ENCODE measurements at places on chromosomes 13 and 19.

- no peak for DNase-seq
Measured at GRCh38 chr13:79477968-79478367, 3.0 kb upstream of the NDFIP2 start.

DNA sequence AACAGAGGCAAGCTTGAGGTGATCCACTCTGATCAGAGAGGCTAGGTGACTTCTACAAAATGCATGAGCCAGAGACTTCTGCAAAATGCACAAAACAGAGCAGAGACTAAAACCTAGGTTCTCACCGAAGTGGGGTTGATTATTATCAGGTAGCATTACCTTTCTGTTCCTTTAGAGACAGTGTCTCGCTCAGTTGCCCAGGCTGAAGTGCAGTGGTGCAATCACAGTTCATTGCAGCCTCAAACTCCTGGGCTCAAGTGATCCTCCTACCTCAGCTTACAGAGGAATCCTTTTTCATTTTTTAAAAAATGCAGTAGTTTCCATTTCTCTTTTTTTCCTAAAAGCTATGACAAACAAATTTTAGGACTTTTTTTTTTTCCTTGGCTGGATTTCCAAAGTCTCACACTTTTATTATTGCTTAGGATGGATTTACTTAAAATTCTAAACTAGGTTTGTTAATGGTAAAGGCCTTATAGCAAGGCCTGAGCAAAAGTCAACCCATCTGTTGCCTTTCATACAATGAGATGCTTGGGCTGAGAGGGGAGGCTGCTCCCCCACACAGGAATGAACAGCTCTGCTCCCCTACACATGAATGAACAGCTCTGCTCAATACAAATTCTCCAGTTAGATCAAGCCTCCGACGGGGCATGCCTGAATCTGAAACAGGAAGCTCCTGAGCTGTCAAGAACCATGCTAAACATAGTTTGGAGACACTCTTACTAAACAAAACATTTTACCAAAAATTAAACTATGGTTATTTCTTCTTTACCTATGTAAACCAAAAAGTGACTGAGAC, 18.8 kb upstream of the TNFRSF19 start:
- DNase-seq: no peak

GRCh38 chr13:20049558-20050473, 91.3 kb downstream of the ZMYM2 start:
- DNase-seq: no peak

- no peak for DNase-seq
Measured at GRCh38 chr19:12187625-12188024, 24.7 kb downstream of the ZNF136 start.

GRCh38 chr19:19304186-19304965, 15.9 kb downstream of the SUGP1 start:
- no peak for DNase-seq

- DNase-seq: no peak
Measured at GRCh38 chr19:35009424-35010415, 9.6 kb downstream of the GRAMD1A start.

GRCh38 chr19:850221-850978, 1.7 kb upstream of the ELANE start:
- DNase-seq: no peak

DNA sequence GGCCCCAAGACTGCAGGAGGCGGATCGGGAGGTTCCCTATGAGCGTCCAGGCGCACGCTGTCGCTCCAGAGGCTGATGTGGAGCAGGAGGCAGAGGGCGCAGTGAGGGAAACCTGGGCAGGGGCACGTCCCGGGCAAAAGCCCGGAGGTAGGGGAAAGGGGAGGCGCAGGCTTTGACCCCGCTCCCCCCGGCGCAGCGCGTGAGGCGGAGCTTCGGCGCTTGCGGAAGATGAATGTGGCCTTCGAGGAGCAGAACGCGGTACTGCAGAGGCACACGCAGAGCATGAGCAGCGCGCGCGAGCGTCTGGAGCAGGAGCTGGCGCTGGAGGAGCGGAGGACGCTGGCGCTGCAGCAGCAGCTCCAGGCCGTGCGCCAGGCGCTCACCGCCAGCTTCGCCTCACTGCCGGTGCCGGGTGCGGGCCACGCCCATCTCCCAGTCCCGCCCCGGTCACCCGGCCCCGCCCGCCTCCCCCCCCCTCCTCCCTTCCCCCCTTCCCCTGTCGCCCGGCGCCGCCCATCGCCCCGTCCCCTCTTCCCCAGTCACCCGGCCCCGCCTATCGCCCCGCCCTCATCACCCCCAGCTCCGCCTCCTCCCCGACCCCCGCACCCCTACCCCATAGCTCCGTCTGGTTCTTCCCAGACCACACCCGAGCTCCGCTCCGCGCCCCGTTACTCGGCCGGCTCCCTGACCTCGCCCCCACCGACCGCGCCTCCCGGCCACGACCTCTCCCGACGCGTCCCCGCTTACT, 4.1 kb downstream of the HMG20B start:
- DNase-seq: no peak

GRCh38 chr19:5484398-5485285, 29.4 kb downstream of the ZNRF4 start:
- DNase-seq: no peak

DNA sequence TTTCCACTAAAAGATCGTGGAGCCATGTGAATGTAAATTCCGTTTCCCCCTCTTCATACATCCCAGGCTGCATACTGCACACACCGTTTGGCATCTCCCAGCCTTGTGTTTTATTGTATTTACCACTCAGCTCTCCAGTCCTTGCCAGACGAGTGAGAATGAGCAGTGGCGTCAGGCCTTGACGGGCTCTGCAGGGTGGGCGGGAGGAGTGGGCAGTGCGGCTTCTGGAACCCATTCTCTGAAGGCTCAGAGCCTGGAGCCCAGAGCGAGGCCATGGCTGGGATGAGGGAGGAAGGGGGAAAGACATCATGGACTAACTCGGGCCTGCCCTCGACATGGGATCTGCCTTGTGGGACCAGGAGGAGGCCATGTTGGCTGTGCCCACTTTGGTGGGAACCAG, 25.1 kb downstream of the BICRA start:
- no peak for DNase-seq

DNA sequence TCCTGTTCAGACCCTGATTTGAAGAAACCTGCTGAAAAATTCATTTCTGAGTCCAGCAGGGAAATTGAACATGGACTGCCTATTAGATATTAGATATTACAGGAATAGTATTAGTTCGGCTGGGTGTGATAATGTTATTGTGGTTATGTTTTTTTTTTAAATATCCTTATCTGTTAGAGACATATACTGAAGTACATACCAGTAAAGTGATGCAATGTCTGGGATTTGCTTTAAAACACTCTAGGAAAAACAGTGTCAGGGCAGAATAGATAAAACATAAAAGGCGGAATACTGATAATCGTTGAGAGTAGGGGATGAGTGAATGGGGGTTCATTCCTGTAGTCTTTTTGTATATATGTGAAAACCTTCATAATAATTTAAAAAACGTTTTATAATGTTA, 28.7 kb upstream of the AMER2 start:
- DNase-seq: no peak

GRCh38 chr13:39530916-39531315, 72.1 kb downstream of the LHFPL6 start:
- no peak for DNase-seq

DNA sequence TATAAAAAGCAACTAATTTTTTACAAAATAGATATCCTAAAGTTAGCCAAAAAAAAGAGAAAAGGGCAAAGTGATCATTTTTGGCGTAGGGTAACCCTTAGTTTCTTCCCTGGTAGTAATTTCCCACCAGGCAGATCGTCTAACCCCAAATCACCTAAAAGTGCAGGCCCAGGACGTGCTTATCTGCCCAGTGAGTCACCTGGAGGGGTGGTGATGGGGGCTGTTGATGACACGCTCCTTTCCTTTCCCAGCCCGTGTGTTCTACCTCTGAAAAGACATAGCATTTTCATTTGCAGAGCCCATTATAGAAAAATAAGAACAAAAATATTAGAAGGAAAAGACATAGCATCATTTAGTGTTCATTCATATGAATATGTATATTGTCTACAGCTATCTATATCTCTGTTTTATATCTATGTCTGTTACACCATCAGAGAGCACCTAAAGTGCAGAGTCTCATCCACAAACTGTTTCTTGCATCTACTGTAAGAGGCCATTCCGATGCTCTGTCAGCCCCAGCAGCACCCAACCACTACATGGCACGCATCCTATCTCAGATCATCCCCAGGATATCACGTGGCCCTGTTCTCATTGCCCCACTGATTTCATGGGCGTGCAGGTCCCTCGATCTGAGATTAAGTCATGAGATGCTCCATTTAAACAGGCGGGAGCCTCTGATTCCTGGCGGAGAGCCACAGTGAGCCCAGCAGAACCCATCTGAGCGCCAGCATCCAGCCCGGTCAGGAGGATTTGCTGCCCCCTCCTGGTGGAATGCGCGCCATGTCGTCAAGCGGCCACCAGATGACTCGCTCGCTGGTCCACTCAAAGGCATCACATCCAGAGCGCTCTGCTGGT, 8.5 kb upstream of the LILRB3 start:
- peak; percentile 51 for DNase-seq

DNA sequence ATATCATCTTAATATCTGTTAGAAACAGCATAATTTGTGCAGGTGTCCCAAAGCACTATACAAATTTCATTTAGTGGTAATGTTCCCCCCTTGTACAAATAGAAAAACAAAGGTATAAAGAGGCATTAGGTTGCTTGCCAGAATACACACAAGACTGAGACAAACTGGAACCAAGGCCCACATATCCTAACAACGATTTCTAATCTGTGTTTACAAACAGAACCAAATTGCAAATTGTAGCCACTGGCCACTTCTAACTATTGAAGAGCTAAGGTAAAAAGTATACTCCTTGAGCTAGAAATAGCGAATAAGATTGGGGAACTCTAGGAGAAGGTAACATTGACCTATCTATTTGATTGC, 526.1 kb downstream of the KLF12 start:
- DNase-seq: no peak

DNA sequence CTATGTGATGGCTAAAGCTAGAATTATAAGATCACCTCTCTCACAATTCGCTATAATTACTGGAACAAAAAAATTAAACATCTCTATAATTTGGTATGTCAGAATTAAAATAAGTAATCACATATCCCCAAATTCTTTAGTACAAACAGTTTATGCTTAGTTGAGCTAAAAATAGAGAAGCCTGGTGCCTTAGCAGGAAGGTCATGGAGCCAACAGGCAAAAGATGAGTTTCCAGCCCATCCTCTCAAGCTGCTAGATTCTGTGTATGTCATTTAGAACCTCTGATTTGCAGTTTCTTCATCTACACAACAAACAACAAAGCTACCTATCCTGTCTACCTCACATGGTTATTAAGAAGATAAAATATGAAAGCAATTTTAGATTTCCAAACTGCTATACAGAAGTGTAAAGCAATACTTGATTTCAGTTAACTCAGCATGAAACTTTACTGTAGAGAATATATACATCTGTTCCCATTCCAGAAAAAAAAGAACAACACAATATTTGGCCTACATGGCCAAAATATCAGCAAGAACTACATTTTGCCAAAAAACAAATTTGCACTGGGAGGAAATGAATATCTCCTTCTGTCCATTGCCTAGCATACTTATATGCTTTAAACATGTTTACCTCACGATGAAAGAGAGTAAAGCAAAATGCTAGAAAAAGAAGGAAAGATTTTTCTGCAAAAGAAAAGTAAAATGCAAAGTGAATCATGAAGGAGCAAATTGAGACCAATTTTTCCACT, 294.0 kb upstream of the MIR17HG start:
- no peak for DNase-seq

DNA sequence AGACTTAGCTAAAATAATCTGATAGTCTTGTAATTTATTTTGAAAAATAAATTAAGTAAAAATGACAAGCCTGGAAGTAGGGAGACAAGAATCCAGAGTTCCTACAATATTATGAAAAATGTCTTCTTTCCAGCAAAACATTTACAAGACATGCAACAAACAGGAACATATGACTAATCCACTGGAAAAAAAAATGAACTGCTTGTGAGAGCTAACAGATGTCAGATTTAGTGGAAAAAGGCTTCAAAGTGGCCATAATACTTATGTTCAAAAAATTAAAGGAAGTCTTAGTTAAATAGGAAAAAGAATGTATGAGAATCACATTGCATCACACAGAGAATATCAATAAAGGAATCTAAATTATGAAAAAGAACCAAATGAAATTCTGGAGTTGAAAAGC, 2082.0 kb upstream of the PCDH20 start:
- DNase-seq: no peak

- DNase-seq: no peak
Measured at GRCh38 chr19:1285737-1286360, at the start of gene EFNA2. TSS of gene EFNA2 (plus strand) at chr19:1285873. CDS start at chr19:1286169, 296 bp downstream.

GRCh38 chr13:50998326-50998725, 88.7 kb downstream of the RNASEH2B start:
- no peak for DNase-seq

DNA sequence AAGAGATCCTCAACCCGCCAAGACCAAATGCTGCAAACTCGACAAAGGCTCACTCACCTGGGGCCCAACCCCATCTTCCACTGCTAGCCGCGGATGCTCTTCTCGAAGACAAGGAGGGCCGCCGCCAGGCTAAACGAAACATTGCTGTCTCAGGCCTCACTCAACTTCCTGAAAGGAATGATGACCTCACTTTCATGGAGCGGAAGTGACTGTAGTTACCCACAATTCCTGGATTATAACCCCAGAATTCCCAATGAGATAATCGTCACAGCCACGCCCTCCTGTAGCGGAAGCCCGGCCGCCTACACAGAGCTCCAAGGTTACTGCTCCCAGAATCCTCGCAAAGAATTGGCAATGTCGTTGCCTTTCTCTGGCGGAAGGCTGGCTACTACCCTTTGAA, 10.5 kb upstream of the ZNF112 start:
- DNase-seq: no peak

- no peak for DNase-seq
Measured at GRCh38 chr13:110047496-110047895, 259.5 kb downstream of the COL4A1 start.

GRCh38 chr13:90500569-90500968, 846.9 kb upstream of the MIR17HG start:
- no peak for DNase-seq

GRCh38 chr19:4063369-4064148, 3.1 kb downstream of the ZBTB7A start:
- no peak for DNase-seq

GRCh38 chr13:102261809-102262208, 140.0 kb downstream of the FGF14 start:
- DNase-seq: no peak

Data from left renal cortex interstitium (tissue), 4 donors.